ENCODE measurements at places on chromosomes 6 and 20.

GRCh38 chr20:49603209-49603627 is 35.3 kb upstream of the PTGIS start:
- DNase-seq, result no peak

GRCh38 chr20:23047001-23047737 is 2.3 kb downstream of the THBD start:
- DNase-seq, result no peak

DNA sequence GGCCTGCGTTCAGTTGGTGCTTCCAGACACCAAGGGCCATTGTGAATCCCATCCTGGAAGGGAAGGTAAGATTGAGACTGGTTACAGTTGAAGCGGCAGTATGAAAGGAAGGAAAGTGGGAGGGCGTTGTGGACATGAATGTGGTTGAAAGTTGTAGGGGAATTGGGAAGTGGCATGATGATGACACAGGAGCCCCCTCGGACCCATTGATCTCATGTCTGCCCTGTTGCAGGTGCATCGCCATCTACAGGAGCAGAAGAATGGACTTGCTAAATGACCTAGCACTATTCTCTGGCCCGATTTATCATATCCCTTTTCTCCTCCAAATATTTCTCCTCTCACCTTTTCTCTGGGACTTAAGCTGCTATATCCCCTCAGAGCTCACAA is 5.5 kb downstream of the HLA-DQA1 start:
- DNase-seq, result no peak

GRCh38 chr20:21048841-21049273 is 57.3 kb downstream of the LINC00237 start:
- DNase-seq, result no peak

DNA sequence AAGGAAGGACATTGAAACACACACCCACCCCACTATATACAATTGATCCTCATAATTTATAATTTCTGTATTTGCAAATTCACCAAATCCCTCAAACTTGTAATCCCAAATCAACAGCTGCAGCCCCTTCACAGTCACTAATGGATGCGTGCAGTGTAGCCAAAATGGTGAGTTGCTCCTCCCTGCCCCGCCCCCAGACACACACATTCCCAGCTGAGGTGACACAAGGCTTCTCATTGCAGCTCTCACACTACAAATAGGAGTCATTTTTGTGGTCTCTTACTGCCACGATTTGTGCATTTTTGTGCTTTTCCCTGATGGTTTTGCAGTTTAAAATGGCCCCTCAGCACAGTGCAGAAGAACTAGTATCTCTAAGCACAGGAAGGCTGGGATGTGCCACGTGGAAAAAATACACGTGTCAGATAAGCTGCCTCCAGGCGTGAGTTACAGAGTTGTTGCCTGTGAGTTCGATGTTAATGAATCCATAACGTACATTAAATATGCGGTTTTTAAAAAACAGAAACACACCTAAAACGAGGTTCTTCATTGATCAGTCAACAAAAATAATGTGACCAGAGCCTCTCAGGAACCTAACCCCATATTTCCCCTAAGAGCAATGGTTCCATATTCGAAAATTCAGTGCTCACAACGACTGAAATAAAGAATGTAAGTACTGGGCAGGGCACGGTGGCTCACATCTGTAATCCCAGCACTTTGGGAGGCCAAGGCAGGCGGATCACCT is 8.2 kb downstream of the ATP9A start:
- DNase-seq, result no peak

DNA sequence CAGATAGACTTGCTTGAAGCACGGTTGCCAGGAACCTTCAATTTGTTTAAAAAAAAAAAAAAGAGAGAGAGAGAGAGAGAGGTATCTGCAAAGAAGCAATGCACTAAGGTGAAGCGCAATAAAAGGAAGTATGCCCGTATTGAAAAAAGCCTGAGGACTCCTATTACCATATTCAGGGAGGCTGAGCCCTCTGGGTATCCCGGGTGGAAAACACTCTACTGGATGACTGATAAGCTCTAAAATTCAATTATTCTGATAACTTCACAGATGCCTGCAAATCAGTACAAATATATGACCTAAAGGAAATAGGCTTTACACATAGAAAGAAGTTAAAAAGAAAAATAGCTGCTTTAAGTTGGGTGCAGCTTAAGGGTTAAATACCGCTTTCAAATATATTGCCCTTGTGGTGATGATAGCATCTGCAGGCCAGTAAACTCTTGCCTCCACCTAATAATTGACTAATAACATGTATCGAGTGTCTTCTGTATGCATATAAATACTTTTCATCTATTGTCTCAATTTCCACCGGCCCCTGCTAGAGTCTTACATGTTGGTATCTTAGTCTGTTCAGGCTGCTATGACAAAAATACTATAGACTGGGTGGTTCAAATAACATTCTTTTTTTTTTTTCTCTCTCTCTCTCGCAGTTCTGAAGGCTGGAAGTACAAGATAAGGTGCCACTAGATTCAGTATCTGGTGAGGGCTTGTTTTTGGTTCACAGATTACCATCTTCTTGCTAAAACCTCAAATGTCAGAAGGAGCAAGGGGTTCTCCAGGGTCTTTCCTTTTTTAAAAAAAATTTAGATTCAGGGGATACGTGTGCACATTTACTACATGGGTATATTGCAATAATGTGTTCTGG is 187.4 kb upstream of the JARID2 start:
- no peak for DNase-seq

GRCh38 chr20:5480824-5481600 is 164.3 kb upstream of the PROKR2 start:
- DNase-seq, result no peak

DNA sequence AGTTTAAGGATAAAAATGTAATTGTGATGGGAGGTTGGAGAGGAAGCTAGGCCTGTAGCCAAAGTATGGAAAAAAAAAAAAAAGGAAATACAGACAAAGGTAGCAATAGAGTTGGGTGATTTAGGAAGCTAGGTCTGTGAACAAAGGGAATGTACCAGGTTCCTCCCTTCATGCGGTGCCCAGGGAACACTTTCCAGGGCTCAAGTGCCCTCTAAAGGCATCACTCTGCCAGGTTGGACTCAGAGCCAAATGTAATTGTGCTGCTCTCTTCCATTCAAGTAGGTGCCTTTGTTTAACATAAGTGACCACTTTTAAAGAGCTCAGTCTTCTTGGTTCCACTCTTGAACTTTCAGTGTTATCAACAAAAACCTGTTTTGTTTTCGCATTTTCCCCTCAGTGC is 159.7 kb upstream of the AHI1 start:
- no peak for DNase-seq

DNA sequence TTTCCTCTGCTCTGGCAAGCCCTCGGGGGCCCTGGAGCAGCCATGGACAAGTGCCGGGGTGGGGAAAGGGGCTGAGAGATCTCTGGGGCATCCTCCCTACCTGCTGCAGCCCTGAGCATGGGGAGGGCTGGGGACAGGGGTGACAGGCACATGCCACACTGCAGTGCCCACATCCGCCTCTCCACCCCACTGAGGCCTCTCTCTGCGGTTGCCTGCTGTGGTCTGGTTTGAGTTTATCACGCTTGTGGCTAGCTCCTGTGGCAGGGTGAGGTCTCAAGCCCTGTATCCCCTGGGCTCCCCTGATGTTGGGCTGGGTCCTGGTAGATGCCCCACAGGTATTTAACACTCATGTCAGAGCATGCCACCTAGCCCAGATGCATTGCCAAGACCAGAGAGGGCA is 52.9 kb upstream of the MLN start:
- DNase-seq, result no peak

DNA sequence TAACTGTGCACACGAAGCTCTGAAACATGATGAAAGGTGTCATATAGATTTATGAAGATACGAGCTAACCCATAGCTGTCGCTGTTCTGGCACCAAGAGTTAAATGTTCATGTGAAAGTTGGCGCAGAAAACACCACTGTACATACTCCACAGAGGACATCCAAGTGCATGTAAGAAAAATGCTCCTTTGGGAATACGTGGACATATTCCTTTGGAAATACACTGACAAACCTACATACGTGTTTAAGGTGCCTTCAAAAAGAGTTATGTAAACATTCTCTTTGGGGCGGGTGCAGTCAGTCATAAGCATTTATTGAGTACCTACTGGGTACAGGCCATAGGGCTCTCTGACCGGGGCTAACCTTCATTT is 723 bp upstream of the ARID1B start:
- DNase-seq, result no peak

DNA sequence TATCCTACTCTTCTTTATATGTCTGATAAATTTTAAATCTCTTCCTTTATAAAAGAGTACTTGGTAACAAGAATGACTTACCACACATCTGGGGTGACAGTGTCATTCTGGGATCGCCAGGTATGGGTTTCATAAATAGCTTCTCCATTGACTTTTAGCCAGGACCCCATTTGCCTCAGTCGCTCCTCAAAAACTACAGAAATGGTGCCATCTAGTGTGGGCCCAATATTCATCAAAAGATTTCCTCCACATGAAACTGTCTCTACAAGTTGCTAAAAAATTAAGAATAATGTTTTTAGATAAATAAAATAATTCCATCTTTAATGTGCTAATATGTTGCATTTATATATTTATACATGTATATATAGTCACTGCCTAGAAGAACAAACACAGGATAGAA is 9.7 kb downstream of the FUCA2 start:
- no peak for DNase-seq

- no peak for DNase-seq
Measured at GRCh38 chr20:61998343-61999121, 67.1 kb downstream of the TAF4 start.

DNA sequence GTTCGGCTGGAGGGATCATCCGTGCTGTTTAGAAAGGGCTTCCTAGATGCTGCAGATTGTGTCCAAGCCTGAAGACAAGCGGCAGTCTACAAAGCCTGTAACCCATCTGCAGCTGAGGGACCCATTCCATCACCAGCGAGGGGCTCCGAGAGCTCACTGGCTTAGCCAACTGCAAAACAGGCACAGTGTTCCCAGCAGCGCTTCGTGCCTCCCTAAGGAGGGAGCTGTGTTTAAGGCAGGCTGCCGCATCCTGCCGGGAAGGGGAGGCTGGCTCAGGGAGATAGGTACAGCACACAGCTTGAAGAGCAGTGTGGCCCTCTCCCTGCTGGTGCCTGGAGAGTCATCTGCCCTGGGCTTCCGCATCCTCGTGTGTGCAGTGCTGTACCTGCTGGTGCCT is 32.4 kb downstream of the DUSP22 start:
- no peak for DNase-seq

GRCh38 chr6:4301871-4302270 is 166.5 kb upstream of the ECI2 start:
- DNase-seq, result no peak

- no peak for DNase-seq
Measured at GRCh38 chr6:150881911-150882481, 16.5 kb downstream of the MTHFD1L start.

- DNase-seq, result no peak
Measured at GRCh38 chr6:83914953-83915352, 55.5 kb downstream of the CYB5R4 start.

DNA sequence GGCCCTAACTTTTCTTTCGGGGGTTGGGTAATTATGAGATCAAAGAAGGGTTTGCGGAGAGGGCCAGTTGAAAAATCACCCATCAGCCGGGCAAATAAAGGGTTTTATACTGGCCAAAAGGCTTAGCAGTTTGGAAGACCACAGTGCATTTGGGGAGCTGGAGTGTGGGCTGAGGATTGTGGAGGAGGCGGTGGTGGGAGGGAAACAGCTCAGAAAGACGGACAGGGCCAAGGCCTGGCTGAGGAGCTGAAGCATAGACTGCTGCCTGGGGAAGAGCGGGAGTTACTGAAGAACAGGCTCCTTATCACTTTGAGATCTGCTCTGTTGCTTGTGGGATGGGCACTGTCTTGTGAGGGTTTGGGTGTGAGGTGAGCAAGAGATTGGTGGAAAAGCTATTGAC is 144.2 kb downstream of the CARMIL1 start:
- no peak for DNase-seq

DNA sequence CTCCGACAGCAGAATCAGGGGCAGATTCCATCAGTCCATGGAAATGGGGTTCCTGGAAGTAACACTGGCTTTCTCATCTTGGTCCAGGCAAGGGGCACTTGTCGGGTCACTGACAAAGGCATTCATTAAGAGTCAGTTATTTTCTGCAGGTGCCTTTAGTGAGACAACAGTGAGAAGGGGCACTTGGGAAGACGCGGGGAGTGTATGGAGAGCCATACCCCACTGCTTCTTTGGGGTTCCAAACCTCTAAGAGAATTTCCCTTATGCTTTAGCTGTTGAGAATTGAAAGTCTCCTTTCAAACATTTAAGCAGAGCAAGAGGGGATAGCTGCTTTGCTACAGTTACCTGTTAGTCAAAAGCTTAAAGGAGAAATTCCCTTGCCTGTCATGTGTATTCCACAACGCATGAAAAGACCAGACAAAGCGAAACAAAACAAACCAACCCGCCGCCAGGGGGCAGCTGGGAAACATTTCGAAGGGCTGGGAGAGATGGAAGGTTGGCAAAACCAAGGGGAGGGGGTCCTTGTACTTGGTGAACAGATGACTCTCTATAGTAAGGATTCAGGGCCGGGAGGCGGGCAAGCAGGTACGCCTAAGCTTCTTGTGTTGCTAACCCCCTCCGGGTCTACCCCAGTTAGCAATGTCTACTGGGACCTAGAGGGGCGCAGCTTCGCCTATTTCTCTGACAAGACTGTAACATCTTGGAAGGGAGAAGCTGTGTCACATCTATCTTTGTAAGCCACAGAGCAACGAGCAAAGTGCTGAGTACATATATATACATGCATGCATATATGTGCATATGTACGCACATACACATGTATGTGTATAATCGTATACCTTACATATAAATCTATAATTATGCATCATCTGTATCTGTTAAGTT is 474.9 kb upstream of the AGPAT4 start:
- DNase-seq, result no peak

- DNase-seq, result no peak
Measured at GRCh38 chr6:47262231-47262630, 47.5 kb downstream of the TNFRSF21 start.

- DNase-seq, result no peak
Measured at GRCh38 chr6:122571888-122572287, 38.3 kb upstream of the PKIB start.

GRCh38 chr6:9197726-9198125 is 762.4 kb upstream of the SLC35B3 start:
- DNase-seq, result no peak

GRCh38 chr6:30325150-30325872 is 1.4 kb upstream of the TRIM39 start:
- DNase-seq, result peak; percentile 8

GRCh38 chr20:45470262-45470931 is 844 bp downstream of the WFDC2 start:
- no peak for DNase-seq

- no peak for DNase-seq
Measured at GRCh38 chr20:47418069-47418757, 61.7 kb upstream of the ZMYND8 start.

DNA sequence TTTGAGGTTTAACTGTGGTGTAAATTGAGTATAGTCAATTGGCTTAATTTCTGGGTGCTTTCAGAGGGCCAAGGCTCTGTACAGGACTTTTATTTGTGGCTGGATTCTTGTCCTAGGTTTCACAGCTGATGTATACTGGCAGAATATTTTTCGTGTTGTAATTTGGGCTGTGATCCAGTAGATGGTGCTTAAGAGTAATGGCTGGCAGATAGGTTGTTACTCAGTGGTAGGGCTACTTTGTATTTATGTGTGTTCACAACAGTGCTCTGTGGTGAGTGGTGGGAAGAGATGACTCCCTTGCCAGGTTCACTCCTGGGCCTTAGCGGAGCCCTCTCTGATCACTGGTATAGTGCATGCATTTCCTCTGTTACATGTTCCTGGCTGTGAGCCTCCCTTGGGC is 34.5 kb upstream of the FERMT1 start:
- DNase-seq, result no peak
